ENCODE measurements at places on chromosomes 11 and 22. TPM values are rescaled to one million over a fixed set of nuclear protein-coding genes. Genes with fewer than 3 reads are reported as not detected.

JAM3 gene
- total RNA-seq: 92.2 TPM

OR10D3 gene
- total RNA-seq: not detected

NDUFV1 gene
- total RNA-seq: 112 TPM

SCN3B gene
- total RNA-seq: 1.5 TPM

MS4A15 gene
- not detected for total RNA-seq

TBX1 gene
- 8.1 TPM for total RNA-seq

CCDC86 gene
- total RNA-seq: 21.9 TPM

MB gene
- not detected for total RNA-seq

GPR83 gene
- total RNA-seq: not detected

MS4A1 gene
- total RNA-seq: 2.5 TPM

P4HA3 gene
- total RNA-seq: 5.6 TPM

DNA sequence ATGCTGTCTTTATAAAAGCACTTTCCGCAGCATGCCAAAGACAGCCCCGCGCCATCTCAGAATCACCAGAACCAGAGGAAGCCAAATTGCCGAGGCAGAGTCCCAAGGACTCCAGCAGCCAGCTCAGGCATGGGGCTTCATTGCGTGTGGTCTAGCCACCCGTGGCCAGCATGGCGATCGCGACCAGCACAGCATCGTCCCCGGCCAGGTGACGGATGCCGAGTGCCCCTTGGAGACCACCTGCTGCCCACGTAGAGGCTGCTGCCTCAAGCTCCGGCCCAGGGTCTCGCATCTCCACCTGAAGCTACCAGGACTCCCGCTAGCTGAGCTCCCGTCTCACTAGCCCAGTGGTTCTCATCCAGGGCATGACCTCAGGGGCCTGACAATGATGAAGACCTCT lies 92.7 kb downstream of the TRMU start:
- no peak for DNase-seq

GRCh38 chr22:30922151-30922611 lies 46.4 kb downstream of the MORC2 start:
- peak; percentile 93 for DNase-seq

- peak; percentile 99 for DNase-seq
Measured at GRCh38 chr11:95231127-95231880, at the start of gene SESN3. TSS of gene SESN3 (minus strand) at chr11:95231202. CDS start at chr11:95230860, 342 bp downstream.

DNA sequence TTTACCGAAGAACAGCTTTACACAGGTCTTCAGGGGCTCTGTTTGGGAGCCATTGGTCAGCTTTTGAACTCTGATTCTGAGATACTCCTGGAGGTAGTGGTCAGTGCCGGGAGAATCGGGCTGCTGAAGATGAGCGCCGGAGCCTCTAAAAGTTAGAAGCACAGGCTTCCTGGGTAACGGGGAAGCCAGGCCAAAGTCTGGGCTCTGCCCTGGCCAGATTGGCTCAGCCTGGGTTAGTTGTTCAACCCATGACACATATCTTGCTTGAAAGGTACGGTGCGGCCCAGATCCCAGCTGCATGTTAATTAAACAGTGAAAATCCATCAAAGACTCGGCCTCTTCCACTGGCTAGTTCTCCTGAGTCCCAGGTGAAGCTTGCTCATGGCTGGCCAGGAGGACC lies 18.0 kb downstream of the PARVA start:
- DNase-seq: no peak

GRCh38 chr11:36631774-36632173 lies 33.7 kb upstream of the RAG2 start:
- DNase-seq: no peak

GRCh38 chr11:17719938-17720795 lies 796 bp downstream of the MYOD1 start:
- peak; percentile 71 for DNase-seq

DNA sequence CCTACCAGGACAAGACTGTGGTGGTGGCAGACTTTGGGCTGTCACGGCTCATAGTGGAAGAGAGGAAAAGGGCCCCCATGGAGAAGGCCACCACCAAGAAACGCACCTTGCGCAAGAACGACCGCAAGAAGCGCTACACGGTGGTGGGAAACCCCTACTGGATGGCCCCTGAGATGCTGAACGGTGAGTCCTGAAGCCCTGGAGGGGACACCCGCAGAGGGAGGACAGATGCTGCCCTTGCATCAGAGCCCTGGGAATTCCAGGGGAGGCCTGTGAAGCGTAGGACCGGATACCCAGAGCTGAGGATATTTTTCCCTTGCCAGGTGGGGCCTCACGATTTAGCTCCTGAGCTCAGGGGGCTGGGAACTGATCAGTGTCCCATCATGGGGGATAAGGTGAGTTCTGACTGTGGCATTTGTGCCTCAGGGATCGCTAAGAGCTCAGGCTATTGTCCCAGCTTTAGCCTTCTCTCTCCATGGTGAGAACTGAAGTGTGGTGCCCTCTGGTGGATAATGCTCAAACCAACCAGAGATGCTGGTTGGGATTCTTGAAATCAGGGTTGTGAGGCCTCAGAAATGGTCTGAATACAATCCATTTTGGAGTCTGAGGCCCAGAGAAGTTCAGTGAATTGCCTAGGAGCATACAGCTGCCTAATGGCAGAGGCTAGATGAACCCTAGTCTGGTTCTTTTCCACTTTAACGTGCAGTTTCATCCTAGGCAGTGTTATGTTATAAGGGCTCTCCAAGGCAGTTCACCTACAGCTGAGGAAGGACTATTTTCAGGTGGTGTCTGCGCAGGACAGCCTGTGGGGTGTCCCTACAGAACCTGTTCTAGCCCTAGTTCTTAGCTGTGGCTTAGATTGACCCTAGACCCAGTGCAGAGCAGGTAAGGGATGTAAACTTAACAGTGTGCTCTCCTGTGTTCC lies 19.5 kb downstream of the PIK3IP1 start:
- DNase-seq: no peak

DNA sequence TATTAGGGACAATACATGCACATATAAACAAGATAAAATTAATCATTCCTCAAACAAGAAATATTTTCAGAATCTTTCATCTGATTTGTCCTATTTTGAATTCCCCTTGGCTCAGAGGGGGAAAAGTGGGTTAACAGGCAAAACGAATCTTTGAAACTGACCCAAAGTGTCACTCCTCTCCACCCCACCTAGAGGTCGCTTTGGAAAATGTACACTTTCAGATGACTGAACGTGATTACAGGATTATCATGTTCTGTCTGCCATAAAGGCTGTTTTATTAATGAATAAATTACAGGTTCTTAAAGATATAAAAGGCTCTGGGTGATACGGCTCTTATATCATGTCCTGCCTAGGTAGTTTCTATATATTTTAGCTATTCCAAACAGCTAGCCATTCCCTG lies 1735.0 kb downstream of the LRRC4C start:
- DNase-seq: no peak

DNA sequence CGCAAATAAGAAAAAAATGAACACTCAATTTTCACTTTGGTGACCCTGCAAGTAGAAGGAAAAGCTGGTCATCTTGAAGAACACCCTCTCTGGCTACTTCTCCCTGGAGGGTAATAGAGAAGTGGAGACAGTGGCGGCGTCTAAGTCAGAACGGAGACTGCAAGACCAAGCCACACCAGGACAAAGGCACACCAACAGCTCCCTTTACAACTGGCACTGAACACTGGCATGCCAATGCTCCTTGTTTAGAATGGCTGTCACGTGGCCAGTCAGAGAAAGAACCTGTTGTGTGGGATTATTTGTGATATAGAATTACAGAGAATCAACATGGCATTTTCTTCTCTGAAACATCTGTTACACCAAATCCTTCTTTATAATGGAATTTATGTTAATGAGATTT lies 61.3 kb upstream of the YPEL1 start:
- DNase-seq: no peak

DNA sequence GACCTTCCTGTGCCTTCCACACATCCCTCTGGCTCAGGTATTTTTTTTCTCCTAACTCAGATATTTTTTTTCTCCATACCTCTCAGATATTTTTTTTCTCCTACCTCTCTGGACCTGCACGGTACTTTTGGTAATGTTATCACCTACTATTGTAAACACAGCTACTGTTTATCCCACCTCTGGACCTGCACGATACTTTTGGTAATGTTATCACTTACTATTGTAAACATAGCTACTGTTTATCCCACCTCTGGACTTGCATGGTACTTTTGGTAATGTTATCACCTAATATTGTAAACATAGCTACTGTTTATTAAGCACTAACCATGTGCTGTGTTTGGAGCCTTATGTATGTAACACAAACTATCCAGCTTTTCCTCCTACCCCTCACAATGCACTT lies 12.1 kb upstream of the UPB1 start:
- no peak for DNase-seq

GRCh38 chr11:29957431-29957830 lies 59.4 kb downstream of the KCNA4 start:
- DNase-seq: no peak

DNA sequence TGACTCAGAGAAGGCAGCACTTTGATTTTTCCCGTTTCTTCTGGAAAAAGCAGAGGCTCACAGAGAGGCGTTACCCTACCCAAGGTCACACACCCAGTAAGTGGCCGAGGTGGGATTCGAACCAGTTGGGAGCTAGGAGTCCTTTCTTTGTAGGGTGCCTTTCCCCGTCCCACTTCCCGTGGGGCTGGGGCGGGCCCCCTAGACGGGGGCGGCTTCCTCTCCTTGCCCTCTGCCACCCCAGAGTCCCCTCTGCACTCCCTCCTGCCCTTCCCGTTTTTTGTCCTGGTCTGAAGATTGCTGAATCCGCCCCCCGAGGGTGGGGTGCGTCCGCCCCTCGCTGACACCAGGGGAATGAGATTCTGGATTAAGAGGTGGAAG lies 747 bp downstream of the TPCN2 start:
- DNase-seq: peak; percentile 85

GRCh38 chr11:126058105-126058874 lies 4.4 kb downstream of the CDON start:
- DNase-seq: no peak

- DNase-seq: peak; percentile 79
Measured at GRCh38 chr11:2777871-2778629, 78.3 kb upstream of the KCNQ1OT1 start.

GRCh38 chr11:87281496-87281895 lies 243.8 kb downstream of the TMEM135 start:
- no peak for DNase-seq

DNA sequence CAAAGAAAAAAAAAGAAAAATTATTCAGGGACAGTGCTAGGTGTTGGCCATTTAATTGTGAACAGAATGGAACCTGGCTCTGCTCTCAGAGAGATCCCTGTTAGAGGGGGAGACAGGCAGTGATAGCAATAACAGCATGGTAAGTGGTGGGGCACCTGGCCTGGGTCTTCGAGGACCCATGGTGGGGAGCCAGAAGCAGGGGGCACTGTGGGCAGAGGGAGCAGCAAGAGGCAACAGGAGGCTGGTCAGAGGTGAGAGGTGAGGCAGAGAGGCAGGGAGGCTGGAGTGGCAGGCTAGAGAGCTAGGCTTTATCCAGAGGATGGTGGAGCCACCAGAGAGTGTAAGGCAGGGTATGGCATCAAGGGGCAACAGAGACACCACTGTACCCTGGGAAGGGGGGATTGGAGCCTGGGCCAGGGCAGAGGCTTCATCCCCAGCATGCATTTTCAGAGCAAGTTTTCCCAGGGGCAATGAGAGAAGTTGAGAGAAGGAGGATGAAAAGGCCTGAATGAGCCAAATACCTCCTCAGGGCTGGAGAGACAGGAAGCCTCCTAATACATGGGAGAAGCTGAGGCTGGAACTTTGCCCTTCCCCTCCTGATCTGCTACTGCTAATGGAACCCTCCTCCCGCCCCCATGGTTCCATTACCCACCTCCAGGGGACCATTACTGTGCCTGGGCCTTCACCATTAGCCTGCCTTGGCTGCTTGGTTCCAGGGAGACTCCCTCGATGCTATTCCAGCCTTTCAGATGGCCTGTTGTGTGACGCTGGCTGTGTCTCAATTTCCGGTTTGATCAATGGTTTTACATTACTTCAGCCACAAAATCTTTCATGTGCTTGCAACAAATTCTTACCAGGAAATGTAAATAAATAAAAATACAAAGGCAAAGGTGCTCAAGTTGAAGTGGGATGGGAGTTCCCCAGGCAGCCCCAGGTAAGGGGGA lies 2.6 kb upstream of the P2RY2 start:
- DNase-seq: peak; percentile 51

DNA sequence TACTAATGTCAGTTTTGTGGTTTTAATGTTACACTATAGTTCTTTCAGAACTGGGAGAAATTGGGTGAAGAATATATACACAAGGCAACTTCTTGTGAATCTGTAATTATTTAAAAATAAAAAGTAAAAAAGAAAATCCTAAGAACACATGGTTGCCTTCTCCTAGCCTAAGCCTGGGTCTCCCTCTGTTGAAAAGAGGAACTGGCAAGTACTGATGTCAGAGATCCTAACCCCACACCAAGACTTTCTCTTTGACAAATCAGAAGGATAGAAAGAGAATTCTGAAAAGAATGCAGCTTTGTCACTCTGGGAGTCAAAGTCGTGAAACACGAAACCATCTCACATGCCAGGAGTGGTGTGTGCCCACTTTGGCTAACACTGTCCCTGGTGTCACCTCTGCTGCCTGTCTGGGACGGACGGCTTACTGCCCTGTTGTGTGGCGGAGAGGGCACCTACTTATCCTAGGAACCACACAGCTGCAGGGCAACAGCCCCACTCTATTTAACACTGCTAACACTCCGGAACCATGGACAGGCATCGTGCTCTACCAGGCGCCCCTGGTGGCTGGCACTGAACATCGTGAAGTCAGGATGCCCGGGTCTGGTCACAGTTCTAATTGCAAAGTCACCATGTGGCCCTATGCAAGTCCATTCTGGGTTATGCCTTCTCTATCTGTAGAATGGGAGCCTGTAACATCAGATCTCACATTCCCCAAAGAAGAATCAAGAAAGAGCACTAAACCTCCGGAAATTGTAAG lies 108.7 kb upstream of the CD82 start:
- no peak for DNase-seq

- peak; percentile 51 for DNase-seq
Measured at GRCh38 chr11:70456921-70457532, 58.7 kb downstream of the CTTN start.

Measured in posterior vena cava (tissue), 2 donors.